ENCODE measurements at places on chromosomes 6 and 20.

DNA sequence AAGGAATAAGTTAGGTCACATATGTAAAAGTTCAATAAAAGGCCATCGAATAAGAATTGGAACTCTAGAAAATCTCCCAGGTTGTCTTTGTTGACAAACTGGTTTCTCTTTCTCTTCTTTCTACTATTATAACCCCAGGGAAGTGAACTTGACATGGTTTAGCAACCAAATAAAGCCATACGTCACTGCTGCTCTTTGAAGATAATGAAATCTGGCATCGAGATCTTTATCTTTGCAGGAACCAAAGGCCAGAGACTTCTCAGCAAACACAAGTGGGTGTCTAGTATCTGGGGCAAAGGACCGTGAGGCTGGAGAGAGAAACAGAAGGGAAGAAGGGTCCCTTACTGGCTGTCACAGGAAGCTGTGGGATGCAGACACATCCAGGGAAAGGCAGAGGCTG lies 286.7 kb upstream of the CDYL start:
- DNase-seq, result no peak

DNA sequence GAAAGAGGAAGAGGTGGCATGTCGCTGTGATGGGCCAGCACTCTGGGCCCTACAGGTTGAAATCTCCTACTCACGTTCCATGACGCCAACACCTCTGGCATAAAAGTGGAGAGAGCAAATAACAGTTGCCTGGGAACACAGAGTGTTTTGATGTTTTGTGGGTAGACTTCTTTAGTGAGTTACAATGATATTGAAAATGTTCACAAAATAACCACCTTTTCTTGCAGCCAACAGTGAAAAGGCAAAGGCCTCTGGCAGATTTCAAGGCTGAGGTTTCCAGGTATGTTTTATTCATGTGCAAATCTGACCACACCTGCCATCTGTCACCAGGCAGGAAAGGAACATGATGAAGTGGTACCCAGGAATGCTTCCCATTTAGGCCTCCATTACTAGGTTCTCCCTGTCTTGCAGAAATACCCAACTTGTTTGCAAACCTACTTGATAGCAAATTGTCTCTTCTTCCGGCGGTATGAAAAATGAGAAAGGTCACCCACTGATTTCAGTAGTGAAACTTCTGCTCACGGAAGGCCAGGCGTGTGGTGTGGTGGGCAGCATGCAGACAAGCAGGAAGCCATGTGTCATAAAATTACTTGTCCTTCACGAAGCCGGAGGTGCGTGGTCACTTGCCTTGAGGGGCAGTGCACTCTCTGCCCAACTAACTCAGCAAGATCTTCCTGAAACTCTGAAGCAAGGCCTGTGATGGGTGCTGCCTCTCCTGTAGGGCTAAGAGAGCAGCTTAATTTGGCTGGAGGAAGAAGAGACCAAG lies 299.1 kb upstream of the PRDM1 start:
- DNase-seq, result no peak

- DNase-seq, result no peak
Measured at GRCh38 chr6:156870924-156871539, 93.9 kb downstream of the ARID1B start.

GRCh38 chr6:106727480-106728149 lies 98.2 kb downstream of the QRSL1 start:
- no peak for DNase-seq

DNA sequence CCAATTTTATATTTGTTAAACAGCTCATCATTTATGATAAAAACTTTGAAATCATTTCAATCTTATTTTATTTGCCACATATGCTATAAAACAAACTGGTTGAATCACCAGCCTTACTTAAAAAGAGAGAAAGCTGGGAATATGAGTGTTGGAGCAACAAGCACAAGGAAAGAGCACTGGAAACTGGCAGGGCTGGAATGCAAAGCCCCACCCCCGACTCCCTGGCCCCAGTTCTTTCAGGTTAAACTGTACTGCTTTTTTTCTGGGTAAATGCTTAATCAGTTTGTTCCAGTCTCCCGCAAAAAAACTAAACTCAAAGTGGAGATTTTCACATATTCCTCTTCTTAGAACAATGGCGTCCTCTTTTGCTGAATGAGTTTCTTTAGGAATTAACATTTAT lies 433.8 kb upstream of the NOX3 start:
- no peak for DNase-seq

DNA sequence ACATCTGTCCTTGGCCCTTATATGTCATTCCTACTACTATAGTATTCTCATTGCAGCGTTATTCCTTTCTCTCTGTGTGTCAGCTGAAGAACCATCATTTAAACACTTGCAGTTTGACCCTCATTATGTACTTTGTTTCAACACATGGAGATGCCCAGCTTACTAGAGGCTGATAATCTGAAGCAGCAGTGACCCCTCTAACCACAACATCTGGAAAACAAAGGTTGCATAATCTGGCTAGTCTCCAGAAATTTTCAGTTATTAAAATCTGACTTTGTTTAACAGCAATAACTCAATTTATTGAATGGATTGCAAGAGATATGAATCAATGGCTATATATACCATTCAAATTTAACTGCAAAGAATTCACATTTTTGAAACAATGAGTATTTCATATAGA lies 6.6 kb upstream of the PHIP start:
- DNase-seq, result no peak

DNA sequence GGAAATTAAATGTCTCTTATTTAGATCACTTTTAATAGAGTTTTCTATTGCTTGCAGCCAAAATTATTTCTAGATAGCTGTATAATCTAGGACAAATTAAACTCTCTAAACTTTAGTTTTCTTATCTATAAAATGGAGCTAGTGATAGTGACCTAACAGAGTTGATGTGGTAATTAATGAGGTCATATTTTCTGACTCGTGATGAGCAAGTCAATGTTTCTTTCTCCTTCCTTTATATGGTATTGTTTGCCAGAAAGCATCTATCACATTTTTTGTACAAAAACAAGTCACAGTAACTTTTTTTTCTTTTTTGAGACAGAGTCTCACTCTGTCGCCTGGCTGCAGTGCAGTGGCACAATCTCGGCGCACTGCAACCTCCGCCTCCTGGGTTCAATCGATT lies 267.7 kb downstream of the FARS2 start:
- DNase-seq, result no peak

GRCh38 chr20:62788607-62789006 lies 7.7 kb upstream of the MRGBP start:
- DNase-seq, result no peak

DNA sequence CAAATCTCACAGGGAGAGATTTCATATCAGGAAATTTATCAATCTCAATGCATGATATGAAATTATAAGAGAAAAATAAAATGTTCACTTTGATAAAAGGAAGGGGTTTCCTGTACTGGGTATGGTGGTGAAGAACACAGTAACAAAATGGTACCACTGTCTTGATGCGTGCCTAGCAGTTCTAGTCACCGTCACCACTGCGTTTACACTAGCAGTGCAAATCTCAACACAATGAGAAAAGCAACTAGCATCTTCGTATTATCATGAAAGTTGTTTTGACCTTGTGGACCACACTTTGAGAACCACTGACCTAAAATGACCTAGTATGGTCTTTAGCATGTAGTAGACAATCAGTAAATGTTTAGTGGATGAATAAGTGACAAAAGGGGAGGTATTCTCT lies 68.4 kb upstream of the ADGRF4 start:
- DNase-seq, result no peak

DNA sequence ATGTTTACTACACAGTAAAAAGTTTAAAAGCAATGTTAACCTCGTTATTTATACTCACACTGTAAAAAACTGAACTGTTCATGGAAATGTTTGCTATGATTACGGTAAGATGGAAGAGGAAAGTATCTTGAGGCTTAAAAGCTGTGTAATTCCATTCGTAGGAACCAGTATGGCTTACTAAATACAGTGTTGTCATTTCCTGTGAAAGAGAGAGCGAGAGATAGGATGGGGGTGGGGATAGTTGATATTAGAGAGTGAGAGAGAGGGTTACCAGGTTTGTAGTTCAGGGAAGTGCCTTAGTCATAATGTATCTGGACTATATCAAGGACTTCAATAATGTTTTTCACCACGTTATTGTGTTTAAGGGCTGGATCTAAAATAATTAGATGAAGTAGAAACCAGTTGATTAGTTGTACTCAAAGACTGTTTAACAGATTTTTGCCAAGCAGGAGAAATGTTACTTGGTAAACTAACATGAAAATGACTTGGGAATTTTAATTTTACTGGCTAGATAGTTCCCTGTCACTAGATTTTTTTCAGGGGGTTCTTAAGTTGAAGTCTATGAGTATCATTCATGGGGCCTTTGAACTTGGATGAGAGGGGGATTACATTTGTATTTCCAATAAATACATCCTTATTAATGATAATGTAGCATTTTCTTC lies 30.4 kb downstream of the AFDN start:
- DNase-seq, result no peak

DNA sequence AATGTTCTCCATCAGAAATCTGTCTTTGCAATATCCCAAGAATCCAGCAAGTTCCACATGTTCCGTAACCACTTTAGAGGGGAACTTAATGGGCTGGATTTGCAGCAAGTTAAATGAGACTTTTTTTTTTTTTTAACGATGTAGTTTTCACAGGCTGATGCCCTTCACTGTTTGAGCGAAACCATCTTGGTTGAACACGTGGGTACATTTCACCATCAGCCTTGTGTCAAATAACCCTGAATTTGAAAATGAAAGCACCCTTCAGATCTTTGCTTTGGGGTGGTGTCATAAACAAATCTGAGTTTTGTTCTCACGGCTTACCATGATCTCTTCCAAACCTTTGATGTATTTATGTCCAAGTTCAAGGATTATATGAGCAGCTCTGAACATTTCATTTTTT lies 73.7 kb upstream of the EXOC2 start:
- no peak for DNase-seq

- no peak for DNase-seq
Measured at GRCh38 chr6:42714098-42714761, 8.2 kb downstream of the PRPH2 start.

DNA sequence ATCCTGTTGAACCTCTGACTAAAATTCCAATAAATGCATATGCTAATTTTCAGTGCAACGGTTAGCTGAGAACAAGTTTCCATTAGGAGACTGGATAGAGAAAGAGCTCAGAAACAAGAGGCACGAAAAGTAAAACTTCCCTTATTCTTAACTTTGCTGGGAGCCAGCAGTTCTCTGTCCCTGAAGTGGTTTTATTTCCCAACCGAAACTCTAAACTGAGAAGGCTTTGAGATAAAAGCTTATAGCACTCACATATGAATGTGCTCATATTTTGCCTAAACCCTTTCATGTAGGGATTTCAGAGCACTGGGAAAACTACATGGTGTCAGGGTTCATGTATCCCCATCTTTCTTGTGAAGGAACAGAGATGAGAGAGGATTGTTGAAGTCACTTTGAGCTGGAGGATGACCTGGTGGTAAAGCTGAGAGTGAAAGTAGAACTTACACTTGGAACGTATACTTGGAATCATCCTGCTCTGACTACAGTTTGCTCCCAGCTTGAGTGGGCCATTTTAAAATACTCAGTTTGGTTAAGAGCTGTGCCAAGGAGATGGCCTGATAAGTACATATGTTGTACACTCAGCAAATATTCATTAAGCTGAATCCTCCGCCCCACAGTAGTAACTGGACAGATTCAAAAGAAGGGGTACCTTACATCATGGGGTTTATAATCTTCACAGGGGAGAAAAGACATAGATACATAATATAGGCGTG lies 324.2 kb upstream of the CNR1 start:
- no peak for DNase-seq

- no peak for DNase-seq
Measured at GRCh38 chr6:34085453-34086170, 60.3 kb downstream of the GRM4 start.

DNA sequence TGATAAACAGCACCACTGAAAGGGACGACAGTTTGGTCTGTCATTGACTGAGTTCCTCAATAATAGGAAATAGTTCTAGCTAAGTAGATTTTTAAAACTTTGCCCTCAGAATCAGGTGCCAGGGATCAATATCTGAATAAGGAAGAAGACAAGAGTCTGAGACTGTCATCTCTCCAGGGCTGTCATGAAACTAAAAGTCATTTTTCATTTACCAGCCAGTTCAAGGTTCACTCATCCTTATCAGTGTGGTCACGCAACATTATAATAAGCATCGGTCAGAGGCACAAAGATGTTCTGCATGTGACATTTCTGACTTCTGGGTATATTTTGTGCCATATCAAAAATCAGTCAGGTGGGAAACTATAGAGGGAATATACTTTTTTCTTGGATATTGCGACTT lies 52.5 kb upstream of the E2F3 start:
- no peak for DNase-seq

- DNase-seq, result no peak
Measured at GRCh38 chr20:42192321-42192720, 574.1 kb upstream of the CHD6 start.

- no peak for DNase-seq
Measured at GRCh38 chr20:12902992-12903391, 105.8 kb upstream of the SPTLC3 start.

Data from brain pericyte (primary cell).